Cerebellum (tissue), 4 donors: ENCODE measurements at places on chromosomes 16 and 17. TPM values are rescaled to one million over a fixed set of nuclear protein-coding genes. Genes with fewer than 3 reads are reported as not detected.

The CNGB1 gene
- 3.0 TPM for total RNA-seq

The CDRT15 gene
- not detected for total RNA-seq

The CNOT1 gene
- total RNA-seq: 121 TPM

The EFCAB5 gene
- total RNA-seq: 2.4 TPM

The USP22 gene
- total RNA-seq: 309 TPM

The CSH2 gene
- total RNA-seq: 1.8 TPM
